ENCODE measurements at places on chromosomes 6 and 20. TPM values are rescaled to one million over a fixed set of nuclear protein-coding genes. Genes with fewer than 3 reads are reported as not detected.

The SNAP25 gene
- total RNA-seq: 0.73 TPM

The CCM2L gene
- 12.3 TPM for total RNA-seq

The PI16 gene
- total RNA-seq: 0.98 TPM

The HCRTR2 gene
- not detected for total RNA-seq

The TP53TG5 gene
- not detected for total RNA-seq

The NKAIN2 gene
- total RNA-seq: not detected

The DLK2 gene
- not detected for total RNA-seq

The LRP11 gene
- total RNA-seq: 18.4 TPM

The ZBTB24 gene
- total RNA-seq: 3.7 TPM

The DAAM2 gene
- total RNA-seq: not detected

The GINS1 gene
- 23.1 TPM for total RNA-seq

The MROH8 gene
- total RNA-seq: 0.27 TPM

The VPS52 gene
- 43.6 TPM for total RNA-seq

The ID4 gene
- 0.20 TPM for total RNA-seq

The TPX2 gene
- 111 TPM for total RNA-seq

The FNDC1 gene
- not detected for total RNA-seq

The RAE1 gene
- 38.2 TPM for total RNA-seq

The DPPA5 gene
- total RNA-seq: not detected

The LIN28B gene
- total RNA-seq: not detected

The GPX5 gene
- total RNA-seq: not detected

The WFDC6 gene
- total RNA-seq: not detected

The PRRT1 gene
- total RNA-seq: not detected

The SEL1L2 gene
- not detected for total RNA-seq

The FLRT3 gene
- 0.30 TPM for total RNA-seq

The SEC63 gene
- total RNA-seq: 10.1 TPM

Data from mammary microvascular endothelial cell (primary cell).